NCI-H460 (cell line): ENCODE measurements at places on chromosomes 1 and 21.

GRCh38 chr1:33407352-33408092 lies 23.4 kb downstream of the PHC2 start:
- no peak for DNase-seq

GRCh38 chr1:28804071-28804470 lies 7.9 kb upstream of the OPRD1 start:
- DNase-seq: no peak

GRCh38 chr1:110684491-110684890 lies 9.8 kb upstream of the KCNA3 start:
- DNase-seq: no peak

GRCh38 chr1:224676551-224676950 lies 60.4 kb downstream of the CNIH3 start:
- DNase-seq: no peak

DNA sequence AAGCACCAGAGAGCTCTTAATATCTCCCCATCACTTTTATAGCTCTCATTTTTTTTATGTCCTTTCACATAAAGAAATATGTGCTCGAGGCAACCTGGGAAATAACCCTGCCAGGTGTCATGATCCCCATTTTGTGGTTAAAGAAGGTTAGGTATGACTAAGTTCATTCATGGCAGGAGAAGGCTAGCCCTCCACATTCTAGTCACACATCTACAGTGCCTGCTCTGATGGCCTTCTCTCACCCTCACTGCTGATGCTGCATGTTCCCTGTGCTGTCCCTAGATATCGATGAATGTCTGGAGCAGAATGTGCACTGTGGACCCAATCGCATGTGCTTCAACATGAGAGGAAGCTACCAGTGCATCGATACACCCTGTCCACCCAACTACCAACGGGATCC lies 187.5 kb downstream of the TPR start:
- no peak for DNase-seq

- DNase-seq: no peak
These were observed 3.7 kb upstream of the SLC1A7 start for GRCh38 chr1:53145942-53146708.

GRCh38 chr1:175889848-175890247 lies 146.5 kb upstream of the TNR start:
- no peak for DNase-seq

DNA sequence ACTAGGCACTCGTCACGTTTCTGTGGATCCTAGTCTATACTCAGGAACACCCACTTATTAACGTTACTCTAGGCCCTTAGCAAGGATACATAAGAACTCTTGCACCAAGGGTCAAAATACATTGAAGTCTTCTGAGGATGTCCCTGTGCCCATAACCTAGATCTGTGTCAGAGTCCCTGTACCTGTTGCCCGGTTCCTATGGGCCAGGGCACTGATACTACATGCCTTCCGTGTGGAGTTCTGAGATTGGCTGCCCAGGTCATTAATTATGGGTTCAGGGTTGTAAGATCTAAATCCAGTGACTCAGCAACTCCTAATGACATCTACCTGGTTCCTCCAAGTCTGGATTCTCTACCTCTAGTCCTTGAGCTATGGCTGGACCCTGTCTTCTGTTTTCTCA lies 69.5 kb downstream of the GPR137B start:
- DNase-seq: no peak

- DNase-seq: no peak
These were observed 1283.7 kb upstream of the ADGRL2 start for GRCh38 chr1:80517062-80517461.
